Right kidney (tissue), 9 donors: ENCODE measurements at places on chromosomes 13 and 19.

GRCh38 chr19:38655148-38655824, 7.8 kb downstream of the ACTN4 start:
- DNase-seq: no peak

- peak; percentile 25 for DNase-seq
Observed at GRCh38 chr13:46721054-46721453, 75.9 kb downstream of the ESD start.

- no peak for DNase-seq
Observed at GRCh38 chr19:15397782-15398181, 18.2 kb upstream of the AKAP8 start.

DNA sequence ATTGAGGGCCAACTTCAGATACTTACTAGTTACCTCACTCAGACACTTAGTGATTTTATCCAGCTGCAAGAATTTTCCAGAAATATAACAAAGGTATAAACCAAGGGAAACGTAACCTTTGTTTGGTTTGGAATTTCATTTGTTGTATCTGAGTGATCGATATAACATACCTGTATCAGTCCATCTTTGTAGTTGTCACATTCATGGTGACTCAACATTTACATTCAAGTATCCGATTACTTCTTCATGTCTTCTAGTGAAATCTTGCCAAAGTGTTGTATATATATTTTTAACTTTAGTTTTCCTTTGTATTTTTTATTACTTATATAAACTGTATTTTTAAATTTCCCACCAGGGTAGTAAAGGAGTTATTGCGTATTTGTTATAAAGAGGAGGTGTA, 16.9 kb upstream of the MYCBP2 start:
- DNase-seq: no peak

DNA sequence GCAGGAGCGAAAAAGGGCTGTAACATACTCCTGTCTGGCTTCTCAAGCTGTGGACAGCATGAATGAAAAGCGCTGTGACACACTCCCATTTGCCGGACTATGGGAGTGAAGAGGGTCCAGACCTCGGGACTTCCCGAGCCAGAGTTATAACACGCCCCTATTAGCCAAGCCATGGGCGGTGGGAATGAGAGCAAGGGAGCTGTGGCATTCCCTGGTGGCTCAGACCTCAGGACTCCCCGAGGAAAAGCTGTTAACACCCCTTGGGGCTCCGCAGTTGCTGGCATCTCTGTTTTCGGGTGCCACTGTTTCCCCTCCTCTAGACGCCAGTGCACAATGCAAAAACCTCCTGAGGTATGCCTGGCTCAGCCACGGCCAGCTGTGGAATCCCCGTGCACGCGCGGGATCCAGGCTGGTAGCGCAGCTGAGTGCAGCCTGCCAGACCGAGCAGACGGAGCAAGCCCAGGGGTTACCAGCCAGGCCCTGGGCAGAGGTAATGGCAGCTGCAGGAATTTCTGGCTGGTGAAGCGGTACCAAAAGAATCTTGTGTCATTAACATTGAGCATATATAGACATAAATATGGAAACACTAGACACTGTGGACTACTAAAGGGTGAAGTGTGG, 1534.6 kb upstream of the PRR20A start:
- DNase-seq: no peak

DNA sequence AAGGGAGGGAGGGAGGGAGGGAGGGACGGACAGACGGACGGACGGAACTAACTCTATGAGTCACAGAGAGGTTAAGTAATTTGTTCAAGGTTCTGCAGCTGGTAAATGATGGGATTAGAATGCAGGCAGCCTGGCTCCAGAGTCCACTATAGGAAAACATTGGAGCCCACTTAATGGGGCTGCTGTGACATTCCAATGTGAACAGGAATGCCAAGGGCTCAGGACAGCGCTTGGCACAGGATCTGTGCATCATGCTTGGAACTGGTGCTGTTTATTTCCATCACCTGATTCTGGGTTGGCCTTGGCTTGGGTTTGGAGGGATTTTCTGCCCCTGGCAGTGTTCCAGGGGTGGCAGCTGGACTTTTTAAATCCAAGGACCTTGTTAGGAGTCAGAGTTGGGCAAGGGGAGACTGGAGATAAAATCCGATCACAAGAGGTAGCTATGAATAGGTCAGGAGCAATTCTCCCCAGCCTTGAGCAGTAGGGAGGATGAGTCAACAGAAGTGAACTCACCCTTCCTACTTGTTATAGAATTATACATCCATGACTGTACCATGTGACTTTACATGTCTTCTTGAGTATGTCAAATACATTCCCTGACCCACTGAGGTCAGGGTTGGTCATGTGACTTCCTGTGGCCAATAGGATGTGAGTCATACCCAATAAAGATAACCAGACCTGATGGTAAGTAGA, 7.8 kb upstream of the HIF3A start:
- DNase-seq: no peak

- peak; percentile 90 for DNase-seq
Observed at GRCh38 chr19:13149628-13150186, 468 bp downstream of the STX10 start.

DNA sequence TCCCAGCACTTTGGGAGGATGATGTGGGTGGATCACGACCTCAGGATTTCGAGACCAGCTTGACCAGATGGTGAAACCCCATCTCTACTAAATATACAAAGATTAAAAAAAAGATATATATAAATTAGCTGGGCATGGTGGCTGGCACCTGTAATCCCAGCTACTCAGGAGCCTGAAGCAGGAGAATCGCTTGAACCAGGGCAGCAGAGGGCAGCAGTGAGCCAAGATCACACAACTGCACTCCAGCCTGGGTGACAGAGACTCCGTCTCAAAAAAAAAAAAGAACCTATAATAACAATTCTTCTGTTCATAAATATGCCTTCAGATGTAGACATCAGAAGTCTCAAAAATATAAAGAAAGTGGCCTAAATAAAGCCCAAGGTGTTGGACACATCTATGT, 7.6 kb downstream of the ZNF737 start:
- DNase-seq: no peak

GRCh38 chr13:93473441-93474270, 247.0 kb downstream of the GPC6 start:
- no peak for DNase-seq

- DNase-seq: no peak
Observed at GRCh38 chr19:17318966-17319365, 9.6 kb downstream of the DDA1 start.

GRCh38 chr19:52492994-52493470, 34.4 kb upstream of the ZNF808 start:
- DNase-seq: peak; percentile 66
